Neural progenitor cell (in vitro differentiated cells): ENCODE measurements at places on chromosomes 7 and 10. TPM values are rescaled to one million over a fixed set of nuclear protein-coding genes. Genes with fewer than 3 reads are reported as not detected.
A peak's percentile ranks its signal among the peaks of the same experiment; 100 is the strongest.

The PITX3 gene
- 0.46 TPM in 1 of 2 replicates, not detected in the other for total RNA-seq

DNA sequence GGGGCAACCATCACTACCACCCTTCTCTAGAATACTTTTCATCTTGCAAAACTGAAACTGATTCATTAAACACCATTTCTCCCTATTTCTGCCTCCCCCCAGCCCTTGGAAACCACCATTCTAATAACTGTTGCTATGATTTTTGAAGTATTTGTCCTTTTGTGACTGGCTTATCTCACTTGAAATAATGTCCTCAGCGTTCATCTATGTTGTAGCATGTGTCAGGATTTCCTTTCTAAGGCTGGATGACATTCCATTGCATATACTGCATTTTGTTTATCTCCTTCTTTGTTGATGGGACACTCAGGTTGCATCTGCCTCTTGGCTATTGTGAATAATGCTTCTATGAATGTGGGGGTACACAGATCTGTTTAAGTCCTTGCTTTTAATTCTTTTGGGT lies 327.6 kb upstream of the ZNF32 start:
- no peaks in the 10 kb centered on the region for H3K4me1 ChIP-seq
- H3K4me3 ChIP-seq, result no peak overlapping the region
- H3K27ac ChIP-seq, result no peak overlapping the region
- no peaks in the 10 kb centered on the region for H3K36me3 ChIP-seq
- DNase-seq, result no peak

DNA sequence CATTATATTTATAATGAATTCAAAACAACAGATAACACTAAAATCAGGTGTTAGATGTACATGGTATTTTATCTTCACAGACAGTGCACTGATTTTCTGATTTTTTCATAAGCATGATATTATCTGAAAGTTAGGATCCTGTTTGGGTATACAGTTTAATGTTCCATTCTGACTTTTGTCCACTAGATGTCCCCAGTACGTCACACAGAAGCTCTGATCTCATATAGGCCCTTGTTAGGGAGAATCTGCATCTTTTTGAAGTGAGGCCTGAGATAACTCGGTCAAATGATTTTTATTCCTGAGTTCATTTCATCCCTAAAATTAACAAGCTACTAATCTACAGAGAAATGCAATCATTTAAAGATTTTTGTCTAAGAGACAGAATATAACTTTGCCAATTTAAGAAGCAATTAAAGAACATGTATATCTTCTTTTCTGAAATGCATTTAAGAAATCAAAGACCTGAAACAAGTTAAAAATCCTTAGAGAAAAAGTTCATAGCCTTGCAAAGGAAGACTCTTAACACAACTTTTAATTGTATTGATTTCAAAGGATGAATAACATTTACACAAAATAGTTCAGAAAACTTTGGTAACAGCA lies 72.0 kb upstream of the TES start:
- DNase-seq, result peak; percentile 60
- no peaks in the 10 kb centered on the region for H3K36me3 ChIP-seq
- H3K27me3 ChIP-seq, result no peaks in the 10 kb centered on the region
- no peak overlapping the region for H3K27ac ChIP-seq
- H3K4me3 ChIP-seq, result no peak overlapping the region

The CALML3 gene
- total RNA-seq, result not detected in 2 replicates

The TECPR1 gene
- 10.8 and 27.8 TPM in 2 replicates for total RNA-seq
